ENCODE measurements at places on chromosomes 5 and 9.

- no peak for DNase-seq
Observed at GRCh38 chr5:167352801-167353200, 938.6 kb upstream of the WWC1 start.

- DNase-seq = no peak
Observed at GRCh38 chr5:142115937-142116614, 7.5 kb downstream of the NDFIP1 start.

GRCh38 chr5:111635151-111635902 is 121.7 kb downstream of the NREP start:
- no peak for DNase-seq

DNA sequence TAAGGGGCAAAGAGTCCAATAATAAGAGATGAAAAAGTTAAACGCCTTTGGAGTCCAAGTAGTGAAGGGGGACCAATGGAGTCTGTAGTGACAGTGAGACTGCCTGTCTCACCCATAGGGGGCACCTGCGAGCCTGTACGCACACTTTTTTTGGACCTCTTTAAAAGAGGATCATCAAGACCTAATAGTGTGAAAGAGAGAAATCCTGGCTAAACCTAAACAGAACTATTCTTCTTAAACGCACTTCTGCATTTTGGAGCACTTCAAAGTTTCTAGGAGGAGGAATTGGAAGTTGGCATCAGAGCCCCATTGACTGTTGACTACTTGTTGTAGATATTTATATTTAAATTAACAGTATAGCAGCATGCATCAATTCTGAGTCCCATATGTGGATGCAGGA is 636.1 kb upstream of the KLF4 start:
- DNase-seq = no peak

DNA sequence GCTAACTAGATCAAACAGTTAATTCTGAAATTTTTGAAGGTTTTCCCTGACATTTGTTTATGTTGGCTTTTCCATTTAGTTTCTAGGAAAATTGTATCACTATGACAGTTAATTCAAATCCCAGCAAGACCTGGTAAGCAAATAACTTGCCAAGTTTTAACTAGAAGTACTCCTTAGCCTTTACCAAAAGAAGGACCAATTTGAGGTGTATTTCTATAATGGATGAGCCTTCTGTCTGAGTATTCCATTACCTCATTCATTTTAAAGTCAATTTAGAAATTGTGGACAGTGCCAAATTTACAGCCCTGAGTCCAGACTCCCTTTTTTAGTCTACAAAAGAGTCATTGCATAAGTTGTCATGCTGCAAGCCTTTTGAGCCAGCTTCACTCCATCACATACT is 687.6 kb downstream of the CETN3 start:
- no peak for DNase-seq

DNA sequence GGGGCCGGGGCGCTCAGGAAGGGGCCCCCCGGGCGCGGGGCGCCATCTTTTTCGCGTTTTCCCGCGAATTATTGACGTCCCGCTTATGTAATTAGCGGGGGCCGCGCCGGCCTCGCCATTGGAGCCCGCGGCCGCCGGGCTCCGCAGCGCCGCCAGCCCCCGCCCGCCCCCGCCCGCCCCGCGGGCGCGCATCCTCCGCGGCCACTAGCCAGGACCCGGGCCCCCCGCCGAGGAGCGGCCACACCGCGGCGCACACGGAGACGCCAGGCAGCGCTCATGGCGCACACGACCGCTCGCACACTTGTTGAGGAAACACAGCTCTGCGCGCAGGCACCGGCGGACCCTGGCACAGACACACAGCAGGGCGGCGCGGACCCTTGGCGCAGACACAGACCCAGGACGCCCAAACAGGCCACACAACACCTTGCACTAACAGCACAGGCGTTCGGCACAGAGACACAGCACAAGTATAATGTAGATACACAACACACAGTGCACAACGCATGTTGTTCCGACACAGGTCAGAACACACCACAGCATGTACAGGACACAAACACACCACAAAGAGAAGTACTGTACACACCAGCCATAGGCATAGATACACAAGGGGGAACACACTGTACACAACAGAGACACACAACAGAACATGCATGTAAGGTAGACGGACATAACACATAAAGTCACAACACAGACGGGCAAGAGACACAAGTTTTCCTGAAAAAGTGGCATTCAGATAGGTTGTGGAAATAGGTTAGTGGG is 467 bp upstream of the PHF19 start:
- peak; percentile 84 for DNase-seq

- DNase-seq = no peak
Observed at GRCh38 chr5:169934990-169935389, 45.3 kb downstream of the INSYN2B start.

All from GM06990 (cell line).